ENCODE measurements at places on chromosomes 11 and 22. TPM values are rescaled to one million over a fixed set of nuclear protein-coding genes. Genes with fewer than 3 reads are reported as not detected.
A peak's percentile ranks its signal among the peaks of the same experiment; 100 is the strongest.

PANX2 gene
- total RNA-seq = 9.0 TPM

TSG101 gene
- total RNA-seq = 123 TPM

RAG1 gene
- total RNA-seq = 1.5 TPM

GRCh38 chr11:58621586-58622262 lies 741 bp upstream of the CNTF start:
- H3K36me3 ChIP-seq = peaks cover 42% of the 10 kb centered on the region
- H3K4me1 ChIP-seq = peaks cover 15% of the 10 kb centered on the region
- no peak overlapping the region for H3K27ac ChIP-seq
- no peaks in the 10 kb centered on the region for H3K27me3 ChIP-seq

GRCh38 chr11:60348116-60348515 lies 21.1 kb downstream of the MS4A6E start:
- DNase-seq = no peak
- H3K27ac ChIP-seq = no peak overlapping the region
- H3K4me1 ChIP-seq = no peaks in the 10 kb centered on the region
- no peaks in the 10 kb centered on the region for H3K27me3 ChIP-seq

DNA sequence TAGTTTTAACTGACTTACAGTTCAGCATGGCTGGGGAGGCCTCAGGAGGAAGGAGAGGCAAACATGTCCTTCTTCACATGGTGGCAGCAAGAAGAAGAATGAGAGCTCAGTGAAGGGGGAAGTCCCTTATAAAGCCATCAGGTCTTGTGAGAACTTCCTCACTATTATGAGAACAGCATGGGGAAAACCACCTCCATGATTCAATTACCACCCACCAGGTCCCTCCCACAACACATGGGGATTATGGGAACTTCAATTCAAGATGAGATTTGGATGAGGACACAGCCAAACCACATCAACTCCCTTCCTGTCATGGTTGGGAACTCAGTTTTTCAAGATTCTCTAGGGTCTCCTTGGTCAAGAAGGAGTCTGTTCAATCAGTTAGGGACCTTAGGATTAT lies 432.9 kb upstream of the CNTN5 start:
- H3K4me1 ChIP-seq = no peaks in the 10 kb centered on the region
- H3K36me3 ChIP-seq = no peaks in the 10 kb centered on the region
- no peak for DNase-seq
- H3K4me3 ChIP-seq = no peak overlapping the region
- H3K27ac ChIP-seq = no peak overlapping the region
- H3K27me3 ChIP-seq = no peaks in the 10 kb centered on the region

GRCh38 chr22:50544078-50544745 lies 1.5 kb upstream of the KLHDC7B start:
- peak overlapping the region; percentile 76 for H3K27ac ChIP-seq
- H3K36me3 ChIP-seq = no peaks in the 10 kb centered on the region
- DNase-seq = peak; percentile 74
- peaks cover 50% of the 10 kb centered on the region for H3K4me1 ChIP-seq

DNA sequence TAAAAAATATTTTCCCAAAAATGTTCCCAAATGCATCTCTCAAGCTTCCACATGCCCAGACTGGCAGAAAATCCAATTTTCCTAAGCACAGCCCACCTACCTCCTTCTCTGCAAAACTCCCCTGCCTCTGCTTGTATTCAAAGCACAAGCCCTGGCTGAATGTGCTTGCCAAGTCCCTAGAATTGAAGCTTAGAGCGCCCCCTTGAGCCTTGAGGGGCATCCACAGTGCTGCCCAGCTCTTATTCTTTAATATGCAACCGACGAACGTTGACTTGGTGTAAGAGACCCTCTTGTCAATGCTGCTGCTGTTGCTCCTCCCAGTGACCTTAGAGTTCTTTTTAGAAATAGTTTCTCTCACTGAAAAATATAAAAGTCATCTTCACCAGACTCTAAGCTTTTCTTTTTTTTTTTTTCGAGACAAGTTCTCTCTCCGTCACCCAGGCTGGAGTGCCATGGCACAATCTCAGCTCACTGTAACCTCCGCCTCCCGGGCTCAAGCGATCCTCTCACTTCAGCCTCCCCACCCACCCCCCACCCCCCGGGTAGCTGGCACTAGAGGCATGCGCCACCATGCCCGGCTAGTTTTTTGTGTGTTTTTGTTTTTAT lies 63.5 kb upstream of the CAPRIN1 start:
- peak; percentile 51 for DNase-seq
- H3K27ac ChIP-seq = no peak overlapping the region
- no peaks in the 10 kb centered on the region for H3K27me3 ChIP-seq

Data from thyroid gland (tissue), 4 donors.